Stimulated activated CD8-positive, alpha-beta memory T cell treated with anti-CD3 and anti-CD28 coated beads, Interleukin-7, amount 100 ng/mL, for 4 hours (primary cell): ENCODE measurements at places on chromosomes 13 and 19.

GRCh38 chr13:30727491-30728355 is 7.6 kb upstream of the ALOX5AP start:
- no peak for DNase-seq

- no peak for DNase-seq
Observed at GRCh38 chr13:99357131-99357596, 50.0 kb upstream of the GPR183 start.

GRCh38 chr19:4744451-4745174 is 21.0 kb upstream of the DPP9 start:
- no peak for DNase-seq

DNA sequence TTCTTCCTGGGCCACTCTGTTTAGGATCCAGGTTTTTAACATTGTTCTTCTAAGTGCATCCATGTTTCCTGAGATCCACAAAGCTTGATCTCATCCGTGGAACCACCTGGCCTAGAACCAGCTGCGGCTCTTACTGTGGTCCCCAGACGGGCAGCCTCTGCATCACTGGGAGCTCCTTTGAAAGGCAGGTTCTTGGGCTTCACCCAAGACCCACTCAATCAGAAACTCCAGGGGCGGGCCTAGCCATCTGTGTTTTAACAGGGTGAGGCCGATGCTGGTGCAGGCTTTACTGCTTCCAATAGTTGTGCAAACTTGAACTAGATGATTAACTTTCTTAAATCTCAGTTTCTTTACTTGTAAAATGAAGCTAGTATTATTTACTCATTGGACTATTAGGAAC is 605.7 kb downstream of the FGF9 start:
- DNase-seq, result no peak

DNA sequence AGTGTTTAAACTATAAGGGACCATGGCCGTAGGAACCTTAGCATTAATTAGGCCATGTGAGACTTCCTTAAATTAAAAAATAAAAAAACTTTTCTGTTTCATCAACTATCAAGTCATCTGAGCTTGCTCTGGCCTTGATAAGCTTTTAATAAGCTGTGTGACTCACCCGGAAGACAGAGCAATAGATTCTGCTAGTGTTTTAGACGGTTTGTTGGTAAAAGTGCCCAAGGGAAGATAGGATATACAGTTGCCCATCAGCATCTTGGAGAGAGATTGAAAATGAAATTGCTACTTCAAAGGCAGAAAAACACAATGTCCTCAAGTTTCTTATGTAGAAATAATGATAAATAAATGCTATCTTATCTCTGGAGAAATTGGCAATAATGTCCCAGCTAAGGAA is 31.2 kb upstream of the RCBTB2 start:
- no peak for DNase-seq

DNA sequence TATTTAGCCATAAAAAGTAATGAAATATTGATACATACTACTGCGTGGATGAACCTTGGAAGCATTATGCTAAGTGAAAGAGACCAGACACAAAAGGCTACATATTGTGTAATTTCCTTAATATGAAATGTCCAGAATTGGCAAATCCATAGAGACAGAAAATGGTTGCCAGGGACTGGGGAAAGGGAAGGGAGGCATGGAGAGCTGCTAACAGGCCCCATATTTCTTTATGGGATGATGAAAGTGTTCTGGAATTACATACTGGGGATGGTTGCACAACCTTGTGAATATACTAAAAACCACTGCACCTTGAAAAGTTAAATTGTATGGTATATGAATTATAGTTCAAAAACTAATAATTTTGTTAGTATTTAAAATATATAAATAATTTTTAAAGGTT is 3.6 kb downstream of the IFT88 start:
- DNase-seq, result no peak

GRCh38 chr19:45729800-45730290 is 851 bp downstream of the FBXO46 start:
- DNase-seq, result no peak

- no peak for DNase-seq
Observed at GRCh38 chr13:25973085-25973484, 78.7 kb downstream of the SHISA2 start.

GRCh38 chr19:33785795-33786194 is 10.9 kb upstream of the KCTD15 start:
- DNase-seq, result no peak

- no peak for DNase-seq
Observed at GRCh38 chr13:108102771-108103170, 112.6 kb downstream of the LIG4 start.

DNA sequence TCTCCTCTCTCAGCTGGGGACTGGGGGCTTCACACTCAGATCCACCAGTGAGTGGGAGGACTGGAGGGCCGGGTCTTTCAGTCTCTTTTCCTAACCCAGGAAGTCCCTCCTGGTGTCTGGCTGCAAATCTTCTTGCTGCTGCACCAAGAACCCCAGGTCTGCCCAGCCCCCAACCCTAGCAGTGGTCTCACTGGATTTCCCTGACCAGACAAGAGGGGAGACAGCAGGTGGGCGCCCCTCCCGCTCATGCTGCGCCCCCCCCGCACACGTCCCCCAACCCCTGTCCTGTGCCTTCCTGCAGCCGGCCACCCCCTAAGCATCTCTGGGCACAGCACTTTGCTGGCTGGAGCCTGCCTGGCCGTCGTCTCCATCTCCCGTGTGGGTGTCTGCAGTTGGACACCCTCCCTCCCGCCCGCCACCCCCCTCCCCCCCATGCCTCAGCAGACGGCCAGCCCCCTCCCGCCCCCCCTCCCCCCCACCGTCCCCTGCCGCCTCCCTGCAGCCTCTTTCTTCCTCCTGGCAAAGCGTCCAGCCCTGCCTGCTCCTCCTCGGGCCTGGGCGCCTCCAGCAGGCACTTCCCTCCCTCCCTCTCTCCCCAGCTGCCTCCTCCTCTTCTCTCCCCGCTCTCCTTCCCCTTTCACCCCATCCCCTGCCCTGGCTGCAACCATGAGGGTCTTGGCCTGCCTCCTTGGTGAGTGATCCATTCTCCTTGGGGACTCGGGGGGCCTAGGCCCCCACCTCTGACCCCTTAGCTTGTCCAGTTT is at the start of gene SSC5D:
Gene SSC5D, plus strand, starts transcription at position 513 of the 764 bp plus-strand sequence. Its CDS starts 154 bp downstream, at position 667.
- DNase-seq, result no peak

DNA sequence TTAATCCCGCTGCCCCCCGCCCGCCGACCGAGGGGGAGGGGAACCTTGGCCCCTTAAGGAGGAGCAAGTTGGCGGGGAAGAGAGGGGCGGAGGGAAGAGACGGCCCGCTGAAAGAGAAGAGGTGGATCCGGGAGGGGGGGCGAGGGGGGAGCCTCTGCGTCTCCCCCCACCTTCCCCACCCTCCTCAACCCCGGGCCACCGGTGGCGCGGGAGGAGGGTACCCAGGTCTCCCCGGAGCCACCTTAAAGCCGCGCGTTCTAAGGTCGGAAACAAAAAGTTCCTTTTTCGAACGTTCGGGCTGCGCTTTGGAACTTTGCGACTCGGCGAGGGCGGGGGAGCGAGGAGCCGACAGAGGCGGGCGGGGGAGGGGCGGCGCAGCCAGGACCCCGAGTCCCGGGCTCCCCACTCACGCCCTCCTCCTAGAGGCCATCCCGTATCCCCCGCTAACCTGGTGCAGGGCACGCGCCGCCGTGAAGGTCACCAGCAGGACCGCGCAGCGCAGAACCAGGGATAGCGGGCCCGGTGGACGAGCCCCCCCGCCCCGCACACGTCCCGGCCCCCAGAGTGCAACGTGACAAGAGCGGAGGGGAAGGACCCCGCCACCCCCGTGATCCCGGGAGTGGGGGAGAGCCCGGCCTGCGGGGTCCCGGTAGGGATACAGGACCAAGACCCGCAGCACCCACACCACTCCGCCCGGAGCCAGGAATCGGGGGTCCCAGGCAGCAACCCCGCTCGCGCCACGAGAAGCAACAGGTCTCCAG is 659 bp downstream of the ERF start:
- peak; percentile 77 for DNase-seq

DNA sequence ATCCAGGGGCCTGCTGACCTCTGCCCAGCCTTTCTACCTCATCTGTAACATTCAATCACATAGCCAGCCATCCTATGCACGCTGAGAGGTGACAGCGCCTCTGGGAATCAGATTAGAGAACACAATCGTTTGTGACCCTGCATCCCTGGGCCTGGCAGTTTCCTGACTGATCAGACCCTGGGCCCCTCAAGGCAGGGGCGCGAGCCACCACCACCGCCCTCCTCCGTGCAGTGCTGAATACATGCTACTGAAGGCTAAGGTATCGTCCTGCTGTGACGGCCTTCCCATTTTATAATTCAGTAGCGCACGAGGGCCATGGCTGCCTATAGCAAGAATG is 1.3 kb downstream of the TMTC4 start:
- DNase-seq, result no peak

DNA sequence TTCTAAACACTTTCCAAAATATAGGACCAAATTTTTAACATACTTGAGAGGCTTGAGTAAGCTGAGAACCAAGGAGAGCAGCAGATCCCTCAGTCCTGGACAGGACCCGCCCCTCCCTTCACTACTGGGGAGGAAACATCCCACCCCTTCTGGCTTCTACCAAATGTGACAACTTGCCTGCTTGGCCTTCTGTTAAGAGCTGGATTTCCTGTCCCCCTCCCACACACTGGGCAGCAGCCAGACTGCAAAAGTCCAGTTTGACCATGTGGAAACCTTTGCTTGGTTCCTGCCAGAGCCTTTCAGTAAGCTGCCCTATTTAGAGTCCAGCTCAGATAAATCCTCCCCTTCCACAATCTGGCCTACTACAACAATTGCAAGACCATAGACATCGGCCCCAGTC is 84.3 kb downstream of the FGF14 start:
- DNase-seq, result no peak

DNA sequence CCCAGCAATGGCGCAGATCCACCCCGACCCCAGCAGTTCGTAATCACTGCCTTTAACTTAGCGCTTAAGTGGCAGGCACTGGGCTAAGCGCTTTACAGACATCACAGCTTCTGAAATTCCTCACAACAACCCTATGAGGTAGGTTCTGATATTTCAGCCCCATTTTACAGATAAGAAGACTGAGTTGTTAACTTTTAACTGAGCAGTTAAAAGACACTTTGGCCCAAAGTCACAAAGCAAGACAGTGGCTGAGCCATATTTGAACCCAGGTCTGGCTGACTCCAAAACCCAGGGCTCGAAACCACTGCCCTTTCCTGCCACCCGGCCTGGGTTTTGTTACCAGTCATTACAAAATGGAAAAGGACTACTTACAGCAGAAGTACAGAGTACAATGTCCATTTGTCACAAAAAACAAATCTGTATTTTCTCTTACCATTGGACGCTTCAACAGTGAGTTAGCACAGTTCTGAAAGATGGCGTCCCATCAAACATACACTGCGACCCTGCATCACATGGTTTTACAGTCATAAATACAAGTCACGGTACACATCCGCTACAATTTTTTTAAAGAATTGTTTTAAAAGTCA is 8.5 kb downstream of the HNRNPL start:
- no peak for DNase-seq

GRCh38 chr13:31980830-31981229 is 50.7 kb upstream of the FRY start:
- no peak for DNase-seq

DNA sequence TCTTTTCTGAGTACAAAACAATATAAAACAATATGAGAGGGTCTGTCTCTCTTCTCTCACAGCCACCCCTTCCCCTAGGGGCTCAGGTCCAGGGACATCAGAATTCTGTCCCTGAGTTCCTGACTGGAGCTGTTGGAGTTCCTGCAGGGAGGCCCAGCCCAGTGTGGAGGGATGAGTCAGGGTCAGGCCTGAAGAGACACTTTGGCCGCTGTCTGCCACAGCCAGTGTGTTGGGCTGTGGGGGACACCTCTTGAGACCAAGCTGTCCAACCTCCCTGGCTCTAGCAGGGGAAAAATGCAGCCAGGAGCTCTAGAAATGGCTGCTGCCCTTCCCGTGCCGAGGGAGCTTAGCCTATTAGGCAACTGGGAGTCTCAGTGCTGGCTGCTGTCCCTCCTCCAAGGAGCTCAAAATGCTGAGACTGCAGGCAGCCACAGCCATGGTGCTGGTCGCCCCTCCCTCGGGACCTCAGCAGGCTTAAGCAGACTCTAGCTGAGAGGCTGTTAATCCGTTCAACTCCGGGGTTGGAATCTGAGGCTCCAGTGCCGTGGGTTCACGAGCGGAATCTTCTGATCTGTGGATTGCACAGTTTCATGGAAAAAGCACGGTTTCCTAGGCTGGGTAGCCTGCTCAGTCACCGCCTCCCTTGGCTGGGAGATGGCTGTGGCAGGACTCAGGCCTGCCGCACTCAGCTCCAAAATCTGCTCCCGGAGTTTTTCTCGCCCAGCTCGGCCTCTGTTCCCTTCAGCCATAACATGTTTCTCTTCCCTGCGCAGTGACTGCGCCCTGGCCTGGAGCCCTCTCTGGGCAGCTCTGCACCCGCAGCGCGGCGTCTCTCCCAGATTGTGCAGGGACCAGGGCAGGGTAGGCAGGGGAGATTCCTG is 3.8 kb upstream of the ZNF626 start:
- DNase-seq, result no peak

- no peak for DNase-seq
Observed at GRCh38 chr13:44921931-44922758, 67.1 kb downstream of the NUFIP1 start.

DNA sequence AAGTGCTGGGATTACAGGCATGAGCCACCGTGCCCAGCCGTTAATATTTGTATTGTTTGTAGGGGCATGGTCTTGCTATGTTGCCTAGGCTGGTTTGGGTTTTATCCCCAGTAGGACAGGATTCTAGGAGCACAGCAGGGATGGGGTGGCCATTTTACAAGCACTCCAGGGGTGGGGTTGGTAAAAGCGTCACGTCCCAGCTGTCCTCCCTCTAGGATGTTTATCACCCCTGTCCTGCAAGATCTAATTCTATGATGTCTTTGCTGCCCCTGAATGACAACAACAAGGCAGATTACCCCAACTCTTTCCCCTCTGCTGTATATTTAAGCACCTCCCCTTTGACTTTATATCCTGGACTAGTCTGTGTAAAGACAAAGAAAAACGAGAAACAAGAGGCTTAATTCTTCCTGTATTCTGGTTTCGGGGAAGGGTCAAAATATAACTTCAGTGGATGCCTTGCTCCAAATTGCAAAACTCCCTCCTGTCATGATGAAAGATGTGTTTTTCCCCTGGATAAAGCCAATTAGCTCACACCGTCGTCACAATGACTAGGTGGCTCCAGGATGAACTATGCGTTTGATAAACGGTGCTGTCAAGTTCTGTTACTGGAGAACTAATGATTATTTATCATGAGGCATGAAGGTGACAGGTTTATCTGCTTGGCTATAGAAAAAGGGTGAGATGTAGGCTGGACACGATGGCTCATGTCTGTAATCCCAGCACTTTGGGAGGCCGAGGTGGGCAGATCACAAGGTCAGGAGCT is 27.8 kb upstream of the OR1M1 start:
- DNase-seq, result no peak
